Adipocyte (in vitro differentiated cells): ENCODE measurements at places on chromosomes 1 and 21.

GRCh38 chr1:46364612-46365011, 24.0 kb downstream of the NSUN4 start:
- DNase-seq: peak; percentile 17

- no peak for DNase-seq
These were observed 446 bp upstream of the DEPDC1 start for GRCh38 chr1:68497358-68497698.

GRCh38 chr1:97352936-97353382, 567.9 kb downstream of the DPYD start:
- no peak for DNase-seq

DNA sequence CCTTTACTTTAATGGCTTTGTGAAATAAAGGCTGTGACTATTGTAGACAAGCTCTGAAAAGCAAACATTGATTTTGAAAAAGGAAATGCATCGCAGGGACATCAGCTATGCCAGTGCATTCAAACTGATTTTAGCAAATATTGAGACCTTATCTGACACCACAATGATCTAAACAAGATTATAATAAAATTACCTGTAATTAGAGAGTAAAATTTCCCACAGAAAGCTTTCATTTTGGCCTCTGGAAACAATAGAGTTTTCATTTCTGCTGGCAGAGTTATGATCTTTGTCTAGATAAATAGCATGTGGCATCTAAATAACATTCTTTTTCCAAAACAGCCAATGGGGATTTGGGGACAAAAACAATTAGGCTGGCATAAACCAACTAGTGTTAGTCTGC, 650.4 kb upstream of the PRMT6 start:
- DNase-seq: no peak

GRCh38 chr1:183418696-183419095, 516 bp upstream of the NMNAT2 start:
- no peak for DNase-seq
